ENCODE measurements at places on chromosomes 16 and 17.

- no peak for DNase-seq
Observed at GRCh38 chr17:27532269-27533263, 76.3 kb downstream of the KSR1 start.

GRCh38 chr17:37461668-37462067, 28.0 kb upstream of the DUSP14 start:
- no peak for DNase-seq

DNA sequence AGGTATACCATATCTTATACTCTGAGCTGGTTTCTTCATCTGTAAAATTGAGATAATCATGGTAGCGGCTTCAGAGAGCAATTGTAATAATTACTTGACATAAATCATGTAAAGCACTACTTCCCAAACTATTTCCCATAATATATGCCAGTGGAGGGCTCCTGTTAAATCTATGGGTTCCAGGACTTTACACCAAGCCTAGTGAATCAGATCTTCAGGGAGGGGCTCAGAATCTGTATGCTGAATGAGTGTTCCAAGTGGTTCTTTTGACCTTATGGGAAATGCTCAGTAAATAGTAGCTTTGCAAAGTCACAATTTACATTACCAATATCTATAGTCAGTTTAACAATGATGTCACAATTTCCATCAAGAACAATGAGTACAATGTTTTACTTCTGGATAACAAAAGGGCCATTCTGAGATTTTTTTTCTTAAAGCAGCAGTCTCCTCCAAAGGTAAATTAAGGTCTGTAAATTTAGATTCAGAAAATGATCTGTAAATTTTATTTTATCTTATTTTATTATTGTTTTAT, 50.9 kb upstream of the NLK start:
- DNase-seq = no peak

DNA sequence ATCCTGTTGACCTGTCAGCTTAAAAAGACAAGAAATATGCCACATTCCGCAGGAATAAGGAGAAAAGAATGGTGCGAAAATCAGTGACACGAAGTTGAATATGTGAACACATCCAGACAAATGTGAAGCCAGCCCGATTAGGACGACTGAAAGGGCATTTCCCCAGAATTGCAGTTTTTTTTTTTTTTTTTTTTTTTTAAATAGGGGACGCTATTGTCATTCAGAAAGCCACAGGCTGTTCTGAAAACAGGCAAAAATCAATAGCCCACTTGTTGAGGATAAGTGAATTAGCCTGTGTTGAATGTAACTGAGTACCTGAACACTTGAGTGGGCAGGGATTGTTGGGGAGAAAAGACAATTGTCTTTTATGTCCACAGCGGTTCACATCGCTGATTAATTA, 507.1 kb downstream of the WWOX start:
- DNase-seq = no peak

DNA sequence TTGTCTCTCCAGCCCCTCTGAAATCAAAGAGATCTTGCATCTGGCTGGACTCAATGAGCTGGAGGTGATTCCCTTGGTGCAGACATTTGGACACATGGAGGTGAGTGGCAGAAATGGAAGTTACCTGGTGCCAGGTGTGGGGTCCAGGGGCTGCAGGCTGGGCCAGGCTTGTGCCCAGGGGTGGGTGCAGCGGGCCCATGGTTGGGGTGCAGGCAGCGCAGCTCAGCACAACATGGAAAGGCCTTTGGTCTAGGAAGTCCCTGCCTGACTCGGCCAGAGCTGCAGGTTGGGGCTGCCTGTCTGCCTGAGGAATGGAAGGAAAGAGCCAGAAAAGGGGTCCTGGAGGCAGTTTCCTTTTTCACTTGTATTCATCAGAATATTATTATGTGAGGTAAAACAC, 10.2 kb upstream of the OGFOD3 start:
- no peak for DNase-seq
